ENCODE measurements at places on chromosomes 5 and 9. TPM values are rescaled to one million over a fixed set of nuclear protein-coding genes. Genes with fewer than 3 reads are reported as not detected.

DNA sequence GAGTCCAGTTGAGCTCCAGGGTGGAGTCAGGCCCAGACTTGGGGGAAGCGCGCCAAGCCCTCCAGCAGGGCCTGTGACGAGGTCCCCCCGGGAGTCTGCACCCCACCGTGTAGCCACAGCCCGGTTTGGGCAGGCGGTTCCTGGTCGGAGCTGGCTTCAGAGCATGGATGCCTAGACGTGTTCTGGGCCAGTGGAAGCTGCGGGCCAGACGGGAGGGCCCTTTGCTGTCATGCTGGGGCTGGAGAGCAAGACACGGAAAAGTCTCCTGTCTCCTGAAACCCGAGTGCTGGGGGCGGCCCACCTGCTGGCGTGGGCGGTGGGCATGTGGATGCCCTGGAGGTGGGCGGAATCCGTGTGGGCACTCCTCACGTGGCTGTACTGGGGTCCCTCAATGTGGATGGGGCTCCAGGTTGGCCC lies 1.9 kb downstream of the GPSM1 start:
- no peaks in the 10 kb centered on the region for H3K36me3 ChIP-seq
- no peaks in the 10 kb centered on the region for H3K27me3 ChIP-seq
- no peak for DNase-seq

DNA sequence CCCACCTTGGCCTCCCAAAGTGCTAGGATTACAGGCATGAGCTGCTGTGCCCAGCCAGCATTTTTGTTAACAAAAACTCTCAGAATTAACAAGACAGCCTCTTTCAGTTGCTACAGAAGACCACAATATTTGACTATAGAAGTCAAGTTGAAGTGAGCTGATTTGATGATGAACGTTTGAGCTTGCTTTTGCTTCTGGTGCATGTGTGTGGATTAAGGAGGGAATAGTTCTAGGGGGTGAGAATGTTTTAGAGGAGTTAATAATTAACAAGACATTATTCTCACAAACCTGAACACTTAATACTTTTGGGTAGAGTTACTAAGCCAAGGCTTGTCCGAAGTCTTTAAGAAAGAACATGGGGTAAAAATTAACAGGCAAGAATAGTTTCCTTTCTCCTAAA lies 191.6 kb downstream of the TENT4A start:
- H3K4me1 ChIP-seq = no peaks in the 10 kb centered on the region
- H3K27ac ChIP-seq = no peak overlapping the region
- no peaks in the 10 kb centered on the region for H3K36me3 ChIP-seq
- no peak for DNase-seq

Gene TMEM8B
- 17.4 TPM for total RNA-seq

DNA sequence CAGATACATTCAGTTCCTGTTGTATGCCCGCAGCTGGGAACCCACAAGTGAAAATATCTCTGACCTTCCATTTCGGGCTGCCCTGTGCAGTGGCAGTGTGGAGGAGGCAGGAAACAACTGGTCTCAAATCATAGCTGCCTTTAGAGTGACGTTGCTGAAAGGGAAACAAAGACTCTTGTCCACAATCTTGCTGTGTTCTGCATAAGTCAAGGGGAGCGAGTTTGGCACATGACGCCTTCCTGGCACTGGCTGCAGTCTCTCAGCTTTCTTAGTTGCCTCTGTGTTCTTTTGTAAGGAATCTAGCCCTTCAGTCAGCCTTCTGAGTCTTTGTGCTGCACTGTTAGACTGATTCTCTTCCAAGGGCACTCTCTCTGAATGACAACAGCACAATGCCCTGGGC lies 24.0 kb downstream of the ADAMTS16 start:
- H3K4me3 ChIP-seq = no peak overlapping the region
- H3K27me3 ChIP-seq = no peaks in the 10 kb centered on the region
- DNase-seq = no peak

Gene SCGB3A1
- total RNA-seq = not detected

DNA sequence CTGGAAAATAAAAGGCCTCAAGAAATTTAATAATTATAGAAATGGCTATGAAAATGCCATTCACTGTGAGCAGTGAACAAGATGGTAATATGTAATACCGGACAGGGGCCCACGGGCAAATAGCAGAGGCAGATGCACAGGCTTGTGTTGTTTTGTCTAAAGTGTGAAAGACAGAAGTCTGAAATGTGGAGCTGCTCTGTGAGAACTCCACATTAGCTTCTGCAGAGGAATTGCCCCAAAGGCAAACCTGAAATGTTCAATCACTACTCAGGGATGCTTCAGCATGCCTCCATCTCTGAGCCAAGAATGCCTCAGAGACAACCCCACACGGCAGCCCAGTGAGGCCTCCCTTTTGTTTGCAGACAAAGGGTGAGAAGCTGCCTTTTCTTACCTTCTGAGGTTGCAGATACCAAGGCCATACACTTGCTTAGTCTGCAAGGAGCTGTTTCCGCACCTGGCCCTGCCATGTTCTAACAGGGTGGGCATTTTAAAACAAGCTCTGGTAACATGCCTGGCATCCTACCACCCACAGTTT lies 124.3 kb upstream of the CXCL14 start:
- no peak for DNase-seq
- no peak overlapping the region for H3K27ac ChIP-seq
- no peaks in the 10 kb centered on the region for H3K4me1 ChIP-seq
- H3K36me3 ChIP-seq = no peaks in the 10 kb centered on the region
- peaks cover 26% of the 10 kb centered on the region for H3K27me3 ChIP-seq
- no peak overlapping the region for H3K4me3 ChIP-seq

- no peak overlapping the region for H3K4me3 ChIP-seq
- peaks cover 2% of the 10 kb centered on the region for H3K27me3 ChIP-seq
- H3K36me3 ChIP-seq = no peaks in the 10 kb centered on the region
- no peaks in the 10 kb centered on the region for H3K4me1 ChIP-seq
- no peak for DNase-seq
- no peak overlapping the region for H3K27ac ChIP-seq
These were observed 190.0 kb downstream of the MED10 start for GRCh38 chr5:6188344-6188743.

GRCh38 chr5:175797521-175798038 lies 73.8 kb upstream of the CPLX2 start:
- H3K36me3 ChIP-seq = no peaks in the 10 kb centered on the region
- H3K27me3 ChIP-seq = peaks cover 24% of the 10 kb centered on the region
- no peak overlapping the region for H3K27ac ChIP-seq
- no peak for DNase-seq
- H3K4me3 ChIP-seq = peak overlapping the region; percentile 42

Gene ZDHHC11B
- not detected for total RNA-seq

GRCh38 chr5:149345892-149346222 lies 558 bp downstream of the GRPEL2 start:
- peak overlapping the region; percentile 91 for H3K4me3 ChIP-seq
- H3K27ac ChIP-seq = peak overlapping the region; percentile 99
- H3K36me3 ChIP-seq = peaks cover 20% of the 10 kb centered on the region
- H3K4me1 ChIP-seq = peaks cover 47% of the 10 kb centered on the region
- H3K27me3 ChIP-seq = no peaks in the 10 kb centered on the region
- no peak for DNase-seq

GRCh38 chr5:68007451-68007850 lies 208.1 kb upstream of the PIK3R1 start:
- peaks cover 2% of the 10 kb centered on the region for H3K36me3 ChIP-seq
- H3K27me3 ChIP-seq = no peaks in the 10 kb centered on the region
- H3K4me3 ChIP-seq = no peak overlapping the region
- H3K27ac ChIP-seq = no peak overlapping the region
- DNase-seq = no peak

Gene SLU7
- total RNA-seq = 36.4 TPM

Gene SLC36A2
- not detected for total RNA-seq

- H3K27me3 ChIP-seq = no peaks in the 10 kb centered on the region
- H3K4me1 ChIP-seq = no peaks in the 10 kb centered on the region
- no peak overlapping the region for H3K27ac ChIP-seq
- H3K4me3 ChIP-seq = no peak overlapping the region
These were observed 444.7 kb downstream of the MED10 start for GRCh38 chr5:5933651-5934050.

- DNase-seq = no peak
- no peak overlapping the region for H3K27ac ChIP-seq
- H3K4me3 ChIP-seq = no peak overlapping the region
- no peaks in the 10 kb centered on the region for H3K27me3 ChIP-seq
- no peaks in the 10 kb centered on the region for H3K4me1 ChIP-seq
These were observed 330.0 kb downstream of the ARRDC3 start for GRCh38 chr5:91052977-91053740.

DNA sequence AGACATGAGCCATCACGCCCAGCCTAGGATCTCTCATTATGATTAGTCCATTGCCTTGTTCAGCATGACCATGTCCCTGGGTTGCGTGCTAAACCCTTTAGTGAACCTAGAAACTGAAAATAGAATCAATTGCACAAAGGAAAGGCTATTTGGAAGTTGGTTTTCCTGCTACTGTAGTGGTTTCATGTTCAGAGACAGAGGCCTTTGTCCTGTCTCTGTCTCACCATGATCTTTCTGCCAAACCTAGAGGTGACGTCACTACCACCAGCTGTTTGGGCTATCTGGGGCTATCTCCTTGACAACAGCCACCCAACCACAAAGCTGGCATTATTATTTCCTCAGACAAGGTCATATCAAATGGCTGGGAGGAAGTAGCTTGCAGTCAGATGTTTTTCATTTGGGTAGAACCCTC lies 4.0 kb upstream of the CDK5RAP2 start:
- H3K27ac ChIP-seq = no peak overlapping the region
- DNase-seq = no peak
- H3K4me1 ChIP-seq = peaks cover 16% of the 10 kb centered on the region
- H3K27me3 ChIP-seq = no peaks in the 10 kb centered on the region
- H3K4me3 ChIP-seq = no peak overlapping the region

DNA sequence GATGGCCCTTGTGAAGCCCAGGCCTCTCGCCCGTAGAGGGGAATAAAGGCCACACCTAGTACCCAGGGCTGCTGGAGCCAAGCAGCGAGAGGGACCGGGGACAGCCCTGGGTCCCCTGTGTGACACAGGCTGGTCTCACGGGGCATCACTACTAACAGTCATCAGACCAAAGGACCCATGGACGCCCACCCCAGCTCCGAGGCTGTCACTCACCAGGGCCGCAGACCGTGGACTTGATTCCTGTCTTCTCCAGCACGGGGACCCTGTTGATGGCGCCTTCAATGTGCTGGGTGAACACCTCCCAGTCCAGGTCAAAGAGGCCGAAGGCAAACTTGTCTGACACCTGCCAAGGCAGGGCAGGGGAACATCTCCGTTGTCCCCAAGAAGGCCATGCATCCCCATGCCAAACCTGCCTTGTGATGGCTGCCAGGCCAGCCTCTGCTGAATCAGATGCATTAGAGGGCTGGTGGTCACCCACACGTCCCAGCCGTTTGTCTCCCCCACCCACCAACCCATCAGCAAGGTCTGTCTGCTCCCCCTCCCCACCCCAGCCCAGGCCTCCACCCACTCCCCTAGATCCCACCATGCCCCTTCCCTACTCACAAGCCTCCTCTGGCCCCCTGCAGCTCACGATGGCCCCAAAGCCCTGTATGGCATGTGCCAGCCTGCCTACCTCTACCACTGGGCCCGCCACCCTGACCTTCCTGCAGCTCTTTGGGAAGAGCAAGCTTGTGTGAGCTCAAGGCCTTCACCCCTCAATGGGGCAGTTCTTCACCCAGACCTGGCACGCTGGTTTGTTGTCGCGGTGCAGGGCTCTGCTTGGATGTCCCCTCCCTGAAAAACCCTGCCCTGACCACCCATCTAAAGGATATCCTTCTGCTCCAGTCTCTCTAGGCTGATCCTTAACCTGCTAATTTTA lies 20.8 kb downstream of the SARDH start:
- DNase-seq = peak; percentile 75
- peaks cover 29% of the 10 kb centered on the region for H3K4me1 ChIP-seq
- peaks cover 16% of the 10 kb centered on the region for H3K27me3 ChIP-seq
- H3K27ac ChIP-seq = no peak overlapping the region

Gene PCDHA1
- total RNA-seq = not detected

Gene NREP
- 1,006 TPM for total RNA-seq

DNA sequence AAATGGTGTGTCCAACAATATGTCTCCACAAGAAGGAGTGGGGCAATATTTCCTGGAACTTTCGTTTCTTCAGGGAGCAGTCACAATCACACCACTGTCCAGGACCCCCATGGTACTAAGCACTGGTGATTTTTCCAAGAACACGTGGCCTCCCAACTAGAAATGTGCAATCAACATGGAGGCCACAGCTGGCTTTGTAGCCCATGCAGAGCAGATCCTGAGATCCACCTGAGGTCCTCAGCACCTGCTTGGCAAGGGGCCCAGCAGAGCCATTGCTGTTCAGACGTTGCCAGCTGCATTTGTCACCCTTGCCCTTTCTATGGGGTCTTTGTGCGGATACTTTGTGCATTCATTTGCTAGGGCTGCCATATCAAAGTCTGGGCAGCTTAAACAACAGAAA lies 334.5 kb upstream of the IRX4 start:
- no peaks in the 10 kb centered on the region for H3K4me1 ChIP-seq
- H3K36me3 ChIP-seq = no peaks in the 10 kb centered on the region
- no peak for DNase-seq
- H3K27me3 ChIP-seq = peaks cover 10% of the 10 kb centered on the region
- H3K4me3 ChIP-seq = no peak overlapping the region

DNA sequence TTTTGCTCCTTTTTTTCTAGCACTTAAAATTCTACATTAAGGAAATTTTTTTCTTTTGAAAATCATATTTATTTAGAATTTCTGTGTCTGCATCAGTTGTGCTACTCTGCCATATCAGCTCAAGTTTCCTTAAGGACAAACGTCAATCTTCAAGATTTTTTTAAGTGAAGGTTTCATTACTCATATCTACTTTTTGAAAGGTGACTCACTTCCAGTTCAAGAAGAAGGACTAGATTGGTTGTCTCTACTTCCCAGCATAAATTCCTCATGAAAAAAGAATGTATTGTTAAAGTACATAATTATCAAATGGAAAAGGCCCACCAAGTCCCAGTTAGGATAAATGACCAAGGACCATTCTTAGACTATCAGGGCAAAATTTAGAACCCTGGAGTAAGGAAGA lies 626.5 kb downstream of the DMRTA1 start:
- no peaks in the 10 kb centered on the region for H3K36me3 ChIP-seq
- H3K4me1 ChIP-seq = no peaks in the 10 kb centered on the region
- no peak overlapping the region for H3K27ac ChIP-seq
- peaks cover 3% of the 10 kb centered on the region for H3K27me3 ChIP-seq
- no peak overlapping the region for H3K4me3 ChIP-seq

Gene PTGS1
- total RNA-seq = 0.59 TPM

Gene GPR151
- total RNA-seq = not detected

DNA sequence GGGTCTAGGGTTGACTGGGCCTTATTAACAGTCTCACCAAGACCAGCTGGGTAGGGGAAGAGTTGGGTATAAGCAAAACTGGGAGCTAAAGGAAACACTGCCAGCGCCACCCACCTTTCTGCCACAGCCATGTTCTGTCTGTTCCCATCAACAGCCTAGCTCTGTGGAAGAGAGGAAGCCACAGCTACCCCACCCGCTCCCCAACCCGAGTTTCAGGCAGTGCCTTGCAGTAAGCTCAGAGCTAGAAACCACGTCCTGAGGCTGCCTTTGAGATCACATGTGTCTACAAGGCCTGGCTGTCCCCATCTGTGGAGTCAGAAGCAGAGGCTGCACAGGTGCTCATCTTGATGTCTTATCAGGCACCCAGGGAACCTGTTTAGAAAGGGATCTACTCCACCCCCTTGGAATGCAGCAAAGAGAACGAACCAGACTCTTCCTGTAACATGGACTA lies 15.3 kb downstream of the HNRNPH1 start:
- H3K4me1 ChIP-seq = peaks cover 29% of the 10 kb centered on the region
- peak overlapping the region; percentile 66 for H3K27ac ChIP-seq
- no peak for DNase-seq
- H3K36me3 ChIP-seq = peaks cover 33% of the 10 kb centered on the region
- H3K27me3 ChIP-seq = no peaks in the 10 kb centered on the region

Gene LCN1
- 0.60 TPM for total RNA-seq

GRCh38 chr5:124876983-124877382 lies 130.5 kb upstream of the ZNF608 start:
- peaks cover 13% of the 10 kb centered on the region for H3K4me1 ChIP-seq
- no peak overlapping the region for H3K27ac ChIP-seq
- DNase-seq = no peak
- no peak overlapping the region for H3K4me3 ChIP-seq
- no peaks in the 10 kb centered on the region for H3K27me3 ChIP-seq
